ENCODE measurements at places on chromosomes 7 and 10.

DNA sequence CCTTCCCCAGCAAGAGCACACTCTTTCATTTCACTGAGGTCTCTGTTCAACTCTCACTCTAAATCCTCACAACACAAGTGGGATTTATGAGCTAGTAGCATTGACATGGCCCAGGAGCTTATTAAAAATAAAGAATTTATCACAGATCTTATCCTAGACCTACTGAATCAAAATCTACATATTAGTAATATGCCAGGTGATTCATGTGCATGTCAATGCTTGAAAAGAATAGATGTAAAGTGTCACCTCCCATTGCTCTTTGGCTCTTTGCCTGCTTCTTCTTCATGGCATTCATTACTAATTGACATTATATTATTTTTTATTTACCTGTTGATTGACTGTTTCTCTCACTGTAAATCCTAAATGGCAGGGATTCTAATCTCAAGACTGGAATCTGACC lies 459.2 kb upstream of the LRRTM3 start:
- no peak for DNase-seq

- no peak for DNase-seq
Measured at GRCh38 chr10:76899490-76899889, 738.1 kb downstream of the KCNMA1 start.

GRCh38 chr10:125961743-125962142 lies 65.4 kb downstream of the FANK1 start:
- DNase-seq: no peak

- DNase-seq: no peak
Measured at GRCh38 chr7:44398953-44399574, 73.7 kb upstream of the CAMK2B start.

- no peak for DNase-seq
Measured at GRCh38 chr10:44724415-44725174, 186.5 kb upstream of the TMEM72 start.

DNA sequence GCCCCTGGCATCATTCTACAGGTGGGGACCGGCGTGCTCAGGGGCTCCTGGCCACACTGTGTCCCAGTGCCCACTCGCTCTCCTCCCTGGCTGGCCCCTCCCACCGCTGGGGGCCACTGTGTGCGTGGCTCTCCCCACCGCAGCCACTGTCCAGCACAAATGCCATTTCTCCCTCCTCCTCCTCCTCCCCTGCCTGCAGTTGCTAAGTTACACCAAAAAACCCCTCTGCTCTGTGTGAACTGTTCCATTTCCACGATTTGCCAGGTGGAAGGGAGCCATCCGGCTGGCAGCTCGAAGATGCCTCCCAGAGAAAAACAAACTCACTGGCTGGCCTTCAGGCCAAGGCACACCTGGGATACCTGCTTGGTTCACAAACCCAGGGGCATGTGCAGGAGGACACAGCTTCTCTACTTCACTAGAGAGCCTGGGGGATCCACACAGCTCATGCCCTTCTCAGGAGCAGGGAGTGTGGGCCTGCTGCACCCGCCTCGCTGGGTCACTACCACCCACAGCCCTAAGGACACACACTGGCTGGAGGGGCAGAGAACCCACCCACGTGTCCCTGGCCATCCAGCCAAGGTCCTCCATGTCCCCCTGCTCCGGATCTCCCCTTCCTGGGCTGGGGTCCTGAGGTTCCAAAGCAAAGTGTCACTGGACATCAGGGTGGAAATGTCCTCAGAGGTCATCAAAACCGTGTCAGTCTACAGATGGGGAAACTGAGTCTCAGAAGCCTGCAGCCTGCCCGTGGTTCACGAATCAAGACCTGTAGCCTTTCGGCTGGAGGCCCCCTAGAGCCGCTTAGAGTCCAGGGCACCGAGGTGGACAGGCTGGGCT lies 1.7 kb downstream of the RASGEF1A start:
- DNase-seq: no peak

- DNase-seq: no peak
Measured at GRCh38 chr7:121475806-121476205, 79.7 kb upstream of the FAM3C start.

DNA sequence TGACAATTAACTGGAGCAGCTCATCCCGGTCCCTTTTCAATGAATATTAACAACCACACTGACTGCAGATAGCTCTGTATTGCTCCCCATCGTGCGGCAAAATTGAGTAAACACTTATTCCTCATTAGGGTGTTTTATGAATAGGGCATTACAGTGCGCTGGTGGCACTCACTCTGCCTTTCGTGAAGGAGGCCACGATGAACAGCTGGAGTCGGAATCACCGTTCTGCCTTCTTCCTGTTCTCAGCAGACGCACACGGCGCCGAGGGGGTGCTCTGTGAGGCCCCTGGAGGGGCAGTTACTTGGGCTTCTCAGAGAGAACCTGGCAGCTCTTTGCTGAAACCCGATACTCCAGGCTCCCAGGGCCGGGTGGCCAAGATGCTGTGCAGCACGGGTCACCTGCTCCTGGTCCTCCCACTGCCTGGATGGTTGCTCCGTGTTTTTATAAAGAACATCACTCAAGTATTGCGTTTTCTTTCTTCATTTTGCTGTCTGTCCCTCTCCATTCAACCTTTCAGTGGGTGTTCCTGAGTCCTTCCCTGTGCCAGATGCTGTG lies 241.9 kb downstream of the GLRX3 start:
- no peak for DNase-seq

- no peak for DNase-seq
Measured at GRCh38 chr7:43792471-43793150, 34.1 kb downstream of the BLVRA start.

DNA sequence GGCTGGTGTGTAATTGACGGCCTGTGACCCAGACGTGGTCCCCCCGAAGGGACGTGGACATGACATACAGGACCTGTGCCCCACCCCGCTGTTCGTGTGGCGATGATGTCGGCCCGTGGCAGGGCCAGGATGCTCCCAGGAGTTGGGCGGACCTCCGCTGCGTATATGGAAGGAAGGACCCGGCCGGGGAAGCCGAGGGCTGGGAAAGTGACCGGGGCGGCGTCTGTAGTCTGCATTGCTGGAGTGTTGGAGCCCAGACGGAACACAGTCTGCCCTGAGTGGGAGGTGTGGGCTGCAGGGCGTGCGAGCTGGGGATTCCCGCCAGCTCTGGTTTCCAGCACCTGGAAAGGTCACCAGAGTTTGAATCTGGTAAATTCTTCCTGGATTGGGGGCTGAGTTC lies 45.0 kb upstream of the FOXL3 start:
- no peak for DNase-seq

DNA sequence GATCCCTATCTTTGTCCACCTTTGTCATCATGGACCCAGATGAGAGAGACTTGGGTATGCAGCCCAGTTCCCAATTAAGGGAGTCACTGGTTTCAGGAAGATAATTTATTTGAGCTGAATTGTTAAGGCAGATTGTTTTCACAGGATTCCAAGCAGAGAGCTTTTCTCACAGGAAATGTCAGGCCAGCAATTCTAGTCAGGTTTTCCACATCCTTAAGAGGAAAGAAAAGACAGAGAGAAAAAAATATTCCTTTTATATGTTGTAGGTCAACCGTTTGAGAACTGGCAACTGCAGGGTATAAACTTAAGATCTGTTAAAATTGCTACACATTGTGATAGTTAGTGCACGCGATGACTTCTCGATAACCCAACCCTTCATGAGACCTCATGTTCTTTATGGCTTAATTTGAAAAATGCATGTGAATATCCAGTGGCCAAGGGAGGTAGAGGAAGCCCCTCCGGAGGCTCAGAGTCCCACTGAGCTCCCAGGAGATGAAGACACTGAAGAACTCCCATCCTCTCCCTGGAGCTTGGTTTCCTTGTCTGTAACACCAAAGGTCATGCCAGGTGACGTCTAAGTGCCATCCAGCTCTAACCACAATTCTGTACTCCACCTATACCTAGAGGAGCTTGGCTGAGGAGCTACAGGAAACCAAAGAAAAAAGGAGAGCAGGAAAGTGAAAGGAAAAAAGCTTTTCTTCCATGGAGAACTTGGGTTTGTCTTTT lies 45.6 kb downstream of the MINDY4 start:
- no peak for DNase-seq

GRCh38 chr7:105906695-105907094 lies 30.3 kb upstream of the ATXN7L1 start:
- DNase-seq: no peak

GRCh38 chr10:71877821-71878220 lies 26.8 kb upstream of the PSAP start:
- DNase-seq: no peak

DNA sequence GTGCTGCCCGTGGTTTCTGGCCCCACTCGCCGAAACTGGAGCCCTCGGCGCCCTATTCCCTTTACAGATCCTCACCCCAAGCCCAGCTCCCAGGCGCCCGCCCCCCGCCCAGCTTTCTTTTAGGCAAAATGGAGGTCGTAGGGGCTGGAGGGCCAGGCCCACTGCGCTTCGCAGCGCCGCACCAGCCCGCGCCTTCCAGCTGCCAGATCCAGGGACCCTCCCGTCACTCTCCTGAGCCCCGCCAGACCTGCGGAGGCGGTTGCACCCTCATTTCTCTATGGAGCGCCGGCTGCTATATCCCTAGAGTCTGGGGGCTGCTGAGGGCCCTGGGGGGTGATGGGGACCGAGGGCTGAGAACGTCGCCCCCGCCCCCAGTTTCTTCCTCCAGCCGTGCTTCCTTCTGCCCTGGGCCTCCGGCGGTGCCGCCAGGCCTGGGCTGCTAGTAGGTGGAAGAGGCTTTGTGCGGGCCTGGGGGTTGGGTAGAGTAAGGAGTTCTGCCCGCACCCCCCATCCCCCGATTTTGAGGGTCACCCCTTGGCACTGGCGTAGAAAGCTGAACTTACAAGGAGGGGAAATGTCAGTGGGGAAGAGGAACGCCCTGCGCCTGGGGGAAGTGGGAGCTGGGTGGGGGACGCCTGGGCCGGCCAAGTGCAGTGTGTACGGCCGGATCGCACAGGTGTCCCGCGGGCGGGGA lies 1.0 kb downstream of the GNB2 start:
- DNase-seq: no peak

DNA sequence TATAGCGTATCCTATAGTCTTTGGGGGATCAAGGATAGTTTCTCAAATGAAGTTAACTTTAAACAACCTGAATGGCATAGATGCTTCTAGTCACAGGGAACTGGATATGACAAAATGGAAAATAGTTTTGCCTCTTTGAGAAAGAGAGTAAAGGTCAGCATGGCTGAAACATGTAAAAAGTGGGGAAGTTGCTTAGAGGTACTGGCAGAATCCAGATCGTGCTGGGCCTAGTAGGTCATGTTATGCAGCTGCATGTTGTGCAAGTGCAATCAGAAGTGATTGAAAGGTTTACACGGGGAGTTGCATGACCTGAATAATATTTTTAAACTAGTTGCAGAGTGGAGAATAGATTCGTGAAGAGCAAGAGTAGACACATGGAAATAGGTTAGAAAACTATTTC lies 201.1 kb upstream of the HDAC9 start:
- DNase-seq: no peak

DNA sequence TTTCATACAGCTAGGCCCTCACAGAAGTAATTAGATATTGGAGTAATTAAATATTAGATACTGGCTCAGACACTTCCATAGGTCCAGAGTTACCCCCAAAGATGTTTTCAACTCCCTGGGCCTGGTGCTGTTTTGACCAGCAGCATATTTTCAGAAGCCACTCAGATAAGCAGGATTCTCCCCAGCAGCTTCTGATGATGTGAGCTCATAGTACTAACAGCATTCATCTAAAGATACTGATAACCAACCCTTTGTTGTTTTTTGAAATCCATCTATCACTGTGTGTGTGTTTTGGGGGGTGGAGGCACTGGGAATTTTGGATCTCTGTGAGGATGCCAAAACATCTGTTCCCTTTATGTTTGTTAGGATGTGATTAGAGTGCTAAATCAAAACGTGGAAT lies 52.7 kb downstream of the VPS50 start:
- DNase-seq: peak; percentile 60

DNA sequence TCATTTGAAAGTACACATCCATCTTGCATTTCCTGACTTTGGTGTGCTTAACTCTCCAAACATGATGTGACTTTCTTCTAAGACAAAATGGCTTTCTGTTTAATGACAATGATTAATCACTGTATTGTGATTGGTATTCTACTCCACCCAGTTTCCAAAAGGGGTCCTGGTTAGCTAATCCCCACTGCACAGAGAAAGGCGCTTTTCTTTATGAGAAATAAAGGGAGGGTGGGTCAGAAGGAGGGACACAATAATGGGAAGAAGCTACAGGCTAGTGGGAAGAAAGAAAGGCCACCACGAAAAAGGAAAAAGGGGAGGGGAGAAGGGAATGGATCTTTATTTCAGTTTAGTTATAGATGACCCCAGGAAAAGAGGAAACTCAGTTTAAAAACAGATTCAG lies 69.2 kb downstream of the PRTFDC1 start:
- no peak for DNase-seq

- DNase-seq: no peak
Measured at GRCh38 chr10:59561477-59562121, 148.1 kb downstream of the SLC16A9 start.

- DNase-seq: no peak
Measured at GRCh38 chr10:111648046-111648445, 535.5 kb downstream of the GPAM start.

GRCh38 chr10:13956826-13957225 lies 370.1 kb downstream of the PRPF18 start:
- no peak for DNase-seq

DNA sequence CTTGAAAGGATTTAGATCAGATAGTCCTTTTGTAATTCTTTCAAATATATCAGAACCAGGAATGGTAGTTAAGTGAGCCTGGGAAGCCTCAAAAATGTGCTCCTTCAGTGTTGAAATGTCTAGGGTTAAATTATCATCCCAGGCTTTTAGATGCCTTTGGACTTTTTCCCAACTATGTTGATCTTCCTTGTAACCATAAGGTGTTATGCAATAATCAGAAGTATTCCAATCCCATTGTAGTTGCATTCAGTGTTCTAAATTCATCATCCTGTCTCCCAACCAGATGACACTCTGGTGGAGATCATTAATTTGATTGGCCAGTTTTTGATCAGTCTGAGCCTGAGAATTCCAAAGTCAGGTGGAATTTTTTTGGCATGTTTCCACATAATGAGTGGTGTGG lies 35.1 kb upstream of the AKR1C2 start:
- no peak for DNase-seq

DNA sequence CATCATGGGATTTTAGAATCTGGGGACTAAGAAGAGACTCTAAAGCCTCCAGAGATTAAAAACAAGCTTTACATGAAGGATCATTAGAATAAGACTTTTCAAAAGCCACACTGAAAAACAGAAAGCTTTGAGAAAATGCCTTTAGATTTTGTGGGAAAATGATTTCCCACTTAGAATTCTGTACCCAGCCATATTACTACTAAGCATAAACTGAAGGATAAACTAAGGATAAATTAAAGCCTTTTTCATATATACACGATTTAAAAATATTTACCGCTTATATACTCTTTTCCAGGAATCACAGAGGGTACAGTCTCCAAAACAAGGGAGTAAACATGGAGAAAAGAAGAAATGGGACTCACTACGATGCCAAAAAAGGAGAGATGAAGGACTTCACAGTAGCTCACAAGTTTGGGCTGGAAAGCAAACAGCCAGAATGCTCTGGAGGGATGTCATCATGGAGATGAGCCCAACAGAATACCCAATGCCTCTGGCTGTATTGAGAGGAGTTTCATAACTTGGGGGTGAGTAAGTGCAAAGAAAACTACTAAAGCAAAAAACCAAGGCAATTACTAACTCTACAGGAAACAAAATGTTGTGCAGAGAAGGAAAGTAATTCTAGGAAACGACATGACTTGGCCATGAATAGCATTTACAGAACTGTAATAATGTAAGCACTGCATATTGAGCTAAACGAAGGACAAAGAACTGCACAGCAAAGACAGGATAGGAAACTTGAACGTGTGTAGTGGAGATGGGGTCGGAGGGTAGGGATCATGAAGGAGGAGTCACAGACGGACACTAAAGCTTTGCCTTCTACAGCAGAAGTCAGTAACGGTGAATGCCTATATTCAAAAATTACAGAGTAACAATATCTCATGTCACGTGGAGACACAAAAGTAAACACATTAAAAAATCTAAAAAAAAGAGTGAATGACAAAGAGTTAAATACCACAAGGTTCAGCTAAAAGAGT lies 61.4 kb upstream of the ASAH2 start:
- DNase-seq: peak; percentile 52

Data from NCI-H226 (cell line).